Calu3 (cell line): ENCODE measurements at places on chromosomes 12 and 14.
A peak's percentile ranks its signal among the peaks of the same experiment; 100 is the strongest.

- no peak for DNase-seq
Measured at GRCh38 chr14:73460691-73461127, 2.4 kb upstream of the NUMB start.

DNA sequence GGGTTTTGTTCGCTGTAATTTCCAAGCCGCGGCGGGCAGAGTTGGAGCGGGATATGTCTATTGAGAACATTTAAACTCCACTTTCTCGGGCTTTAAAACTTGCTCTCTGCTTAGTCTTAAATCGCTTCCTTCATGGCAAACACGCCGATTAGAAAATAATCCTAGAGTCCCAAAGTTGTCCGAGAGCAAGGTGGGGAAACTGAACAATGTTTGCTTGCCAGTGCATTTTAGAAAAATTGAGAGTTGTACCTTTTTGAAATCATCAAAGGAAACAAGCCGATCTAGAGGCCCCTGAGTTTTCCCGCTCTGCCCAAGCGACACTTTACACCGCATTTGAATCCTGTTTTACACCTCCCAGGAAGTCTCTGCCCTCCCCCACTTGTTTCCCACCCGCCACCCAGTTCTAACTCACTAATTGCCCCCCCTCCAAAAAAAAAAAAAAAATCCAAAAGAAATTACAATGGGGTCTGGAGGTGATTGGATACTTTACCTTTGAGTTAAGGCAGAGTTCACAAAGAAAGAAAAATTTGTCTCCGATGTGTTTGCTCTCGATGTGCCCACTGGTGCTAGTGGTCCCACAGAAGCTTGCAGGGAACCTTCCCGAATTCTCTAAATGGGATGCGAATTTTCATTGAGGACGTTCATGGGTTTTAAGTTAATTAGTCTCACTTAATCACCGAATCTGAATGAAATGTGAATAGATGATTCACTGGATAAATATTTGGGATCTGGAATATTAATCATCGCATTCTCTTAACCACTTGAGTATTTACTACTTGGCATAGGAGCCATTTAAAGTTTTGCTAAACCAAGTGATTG, 2.3 kb downstream of the HMGA2 start:
- DNase-seq, result peak; percentile 15

- DNase-seq, result no peak
Measured at GRCh38 chr12:132366341-132366861, 37.0 kb upstream of the GALNT9 start.

GRCh38 chr14:82889701-82890100, 1356.0 kb upstream of the SEL1L start:
- no peak for DNase-seq

GRCh38 chr12:22956690-22957089, 331.7 kb downstream of the ETNK1 start:
- no peak for DNase-seq

GRCh38 chr14:54771411-54772027, 131.1 kb downstream of the GCH1 start:
- DNase-seq, result no peak

DNA sequence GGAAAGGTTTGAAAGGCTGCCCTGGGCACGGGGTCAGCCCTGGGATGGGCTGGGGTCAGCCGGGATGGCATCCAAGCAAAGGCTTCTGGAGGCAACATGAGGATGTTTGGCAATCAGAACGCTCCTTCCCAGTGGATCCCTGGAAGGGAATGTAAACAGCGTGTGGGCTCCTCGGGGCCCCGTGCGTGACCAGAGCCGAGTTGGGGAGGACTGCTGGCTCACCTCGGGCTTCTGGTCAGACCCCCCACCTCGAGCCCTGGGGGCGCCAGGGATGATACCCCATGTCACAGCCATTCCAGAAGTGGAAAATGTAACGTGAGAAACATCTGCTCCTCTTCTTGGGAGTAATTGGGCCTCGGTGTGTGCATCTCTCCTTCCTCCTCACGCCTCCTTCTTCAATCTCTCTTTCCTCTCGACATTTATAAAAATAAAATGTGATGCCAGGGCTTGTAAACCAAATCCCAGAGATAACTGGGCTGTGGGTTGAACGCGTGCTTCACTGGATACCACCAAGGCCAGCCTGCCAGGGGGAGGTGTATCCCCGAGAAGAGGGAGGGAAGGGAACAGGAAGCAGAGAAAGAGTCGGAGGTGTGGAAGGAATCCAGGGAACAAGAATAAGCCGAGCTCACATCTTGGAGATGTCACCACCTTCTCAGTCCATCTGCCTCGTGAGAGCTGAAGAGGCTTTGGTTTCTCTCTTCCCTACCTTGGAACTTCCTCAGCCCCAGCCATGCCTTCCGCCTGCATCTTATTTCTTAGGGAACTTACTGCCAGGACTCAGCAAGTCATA, 144.8 kb downstream of the NUAK1 start:
- DNase-seq, result no peak

- no peak for DNase-seq
Measured at GRCh38 chr12:76495556-76495955, 64.0 kb downstream of the OSBPL8 start.

DNA sequence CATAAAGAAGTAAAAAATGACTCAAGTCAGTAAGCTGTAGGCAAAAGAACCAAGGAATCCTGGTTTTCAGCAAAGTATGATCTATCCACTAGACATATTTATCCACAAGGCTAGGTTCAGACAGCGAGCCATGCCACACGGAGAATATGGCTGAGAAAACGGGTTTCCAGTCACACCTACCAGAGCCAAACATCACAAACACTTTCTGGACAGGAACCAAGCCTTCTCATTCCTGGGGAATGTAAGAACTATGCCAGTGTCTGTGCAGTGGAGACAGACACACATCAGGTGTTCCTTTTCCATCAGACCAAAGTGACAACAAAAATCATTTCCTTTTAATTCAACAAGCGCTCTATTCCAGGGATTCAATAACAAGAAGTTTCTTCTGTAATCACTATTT, 41.1 kb downstream of the AREL1 start:
- DNase-seq, result no peak
